Foreskin melanocyte (primary cell): ENCODE measurements at places on chromosomes 11 and 22.

DNA sequence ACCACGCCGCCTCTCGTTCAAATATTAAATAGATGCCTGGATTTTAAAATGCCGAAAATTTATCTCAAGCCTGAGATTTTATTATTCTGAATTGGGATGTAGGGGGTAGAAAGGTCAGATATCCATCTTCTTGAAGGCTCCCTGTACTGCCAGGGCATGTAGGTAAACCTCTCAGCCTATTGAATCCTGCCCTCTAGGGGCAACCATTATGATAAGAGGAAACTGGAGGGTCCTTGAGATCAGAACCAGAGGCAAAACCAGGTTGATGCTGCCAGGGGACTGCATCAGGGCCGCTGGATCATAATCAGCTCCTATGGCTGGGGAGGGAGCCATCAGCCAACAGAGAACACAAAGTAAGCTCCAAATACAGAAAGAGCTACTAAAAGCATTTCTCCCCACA, 92.4 kb downstream of the KCNC1 start:
- no peak for DNase-seq

- DNase-seq: no peak
These were observed 6.9 kb downstream of the SIPA1 start for GRCh38 chr11:65644837-65645236.

- no peak for DNase-seq
These were observed 6.9 kb downstream of the TST start for GRCh38 chr22:37012262-37012904.

GRCh38 chr11:120442031-120442430, 69.5 kb upstream of the GRIK4 start:
- no peak for DNase-seq

- DNase-seq: no peak
These were observed 59.5 kb upstream of the SEZ6L start for GRCh38 chr22:26109686-26110315.

DNA sequence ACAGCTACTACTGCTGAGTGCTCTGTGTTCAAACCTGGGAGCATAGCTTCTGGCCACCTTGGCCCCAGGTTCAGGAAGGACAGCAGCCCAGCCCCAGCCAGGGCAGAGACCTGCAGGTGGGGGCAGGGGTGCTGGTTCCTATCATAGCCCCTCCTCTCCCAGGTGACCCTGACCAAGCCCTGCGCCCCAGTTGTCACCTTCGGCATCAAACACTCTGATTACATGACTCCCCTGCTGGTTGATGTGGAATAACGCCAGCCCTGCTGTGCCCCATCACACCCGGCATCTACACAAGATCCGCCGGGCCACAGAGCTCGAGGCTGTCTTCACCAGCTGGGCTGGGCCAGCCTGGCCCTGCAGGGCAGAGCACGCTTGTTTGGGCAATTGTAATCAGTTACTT, 6.9 kb downstream of the SCGB1C1 start:
- no peak for DNase-seq

DNA sequence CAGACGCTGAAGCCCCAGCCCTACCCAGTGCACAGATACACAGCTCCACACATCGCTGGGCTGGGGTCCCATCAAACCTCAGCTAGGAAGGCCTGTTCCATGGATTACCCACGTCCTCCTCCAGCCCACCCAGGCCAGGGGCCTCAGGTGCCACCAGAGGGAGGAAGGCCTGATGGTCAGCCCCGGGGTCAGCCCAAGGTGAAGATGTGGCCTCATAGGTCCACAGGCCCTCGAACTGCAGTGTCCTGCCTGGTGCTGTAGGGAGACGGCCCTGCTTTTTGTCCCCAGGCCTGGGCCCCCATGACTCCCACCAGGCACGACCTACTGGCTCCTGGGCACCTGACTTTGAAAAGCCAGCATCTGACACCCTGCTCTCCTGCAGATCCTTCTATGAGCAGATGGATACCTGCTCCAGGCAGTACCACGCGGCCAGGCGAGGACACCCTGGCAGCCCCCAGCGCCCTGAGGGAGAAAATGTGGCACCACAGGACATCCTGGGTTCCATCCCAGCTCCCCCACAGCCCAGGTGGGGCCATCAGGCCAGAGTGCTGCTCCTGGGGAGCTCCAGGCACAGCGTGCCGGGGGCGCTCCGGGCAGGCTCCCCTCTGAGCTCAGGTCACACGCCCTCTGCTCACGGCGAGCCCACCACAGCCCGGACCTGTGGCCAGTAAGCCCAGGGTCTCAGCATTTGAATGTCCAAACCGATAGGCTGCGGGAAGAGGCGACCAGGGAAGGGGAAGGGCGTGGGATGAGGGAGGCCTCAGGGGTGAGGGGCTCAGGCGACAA, 15.8 kb upstream of the MOB2 start:
- no peak for DNase-seq

DNA sequence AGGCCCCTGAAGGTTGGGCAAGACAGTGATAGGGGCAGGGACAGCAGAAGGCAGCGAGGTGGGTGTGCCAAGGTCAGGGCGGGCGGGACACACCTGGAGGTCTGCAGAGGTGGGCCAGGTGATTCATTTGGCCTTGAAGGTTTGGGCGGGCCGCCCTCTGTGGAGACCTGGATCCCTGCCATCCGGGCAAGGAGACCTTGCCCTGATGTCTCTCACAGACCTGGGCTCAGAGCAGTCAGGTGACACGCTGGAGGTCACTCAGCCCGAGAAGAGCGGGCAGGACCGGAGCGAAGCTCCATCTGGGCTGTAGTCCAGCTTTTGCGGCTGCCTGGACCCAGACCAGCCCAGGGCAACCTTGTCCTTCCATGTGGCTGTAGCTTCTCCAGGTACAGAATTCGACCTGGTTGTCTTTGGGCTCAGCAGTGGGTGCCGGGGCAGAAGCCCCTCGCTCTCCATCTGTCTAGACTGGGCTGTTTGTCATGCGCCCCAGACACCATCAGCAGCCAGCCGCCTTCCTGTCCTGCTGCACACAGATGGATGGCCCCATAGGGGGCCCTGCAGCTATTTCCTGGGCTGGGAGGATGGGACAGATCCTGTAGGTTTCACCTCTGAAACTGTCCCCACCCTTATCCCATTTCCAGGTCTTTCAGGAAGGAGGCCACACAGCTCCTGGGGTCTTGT, 3.1 kb downstream of the MRGPRG start:
- no peak for DNase-seq

DNA sequence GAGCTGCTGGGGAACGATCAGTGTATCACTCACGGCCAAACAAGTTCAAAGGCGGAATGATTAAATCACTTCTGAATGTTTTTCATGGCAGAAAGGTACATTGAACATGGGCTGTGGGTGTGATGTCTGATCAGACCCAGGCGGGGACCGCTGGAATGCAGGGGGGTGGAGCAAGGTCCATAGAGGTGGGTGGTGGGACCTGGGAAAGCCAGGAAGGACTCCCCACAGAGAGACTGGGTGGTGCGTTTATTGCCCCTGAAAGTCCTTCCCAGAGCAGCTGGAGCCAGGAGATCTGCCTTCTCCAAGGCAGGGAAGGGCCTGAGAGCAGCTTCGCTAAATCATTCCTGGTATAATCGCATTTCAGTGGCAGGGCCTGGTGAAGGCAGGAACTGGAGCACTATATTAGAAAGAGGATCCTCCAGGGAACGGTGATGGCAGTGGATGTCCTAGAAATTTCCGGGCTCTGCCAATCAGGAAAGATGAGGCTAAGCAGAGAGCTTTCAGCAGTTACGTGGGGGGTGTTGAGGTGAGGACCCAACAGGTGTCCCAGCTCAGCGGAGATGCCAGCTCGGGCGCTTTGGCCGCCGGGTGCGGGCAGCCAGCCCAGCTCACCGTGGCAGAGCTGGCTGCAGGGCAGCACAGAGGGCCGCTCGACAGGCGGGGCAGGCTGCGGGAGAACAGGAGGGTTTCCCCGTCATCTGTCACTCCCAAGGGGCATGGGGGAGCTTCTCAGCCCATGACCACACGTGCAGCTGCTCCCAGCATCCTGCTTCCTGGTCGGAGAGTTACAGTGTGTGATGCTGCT, 271.7 kb downstream of the CTTN start:
- DNase-seq: no peak

DNA sequence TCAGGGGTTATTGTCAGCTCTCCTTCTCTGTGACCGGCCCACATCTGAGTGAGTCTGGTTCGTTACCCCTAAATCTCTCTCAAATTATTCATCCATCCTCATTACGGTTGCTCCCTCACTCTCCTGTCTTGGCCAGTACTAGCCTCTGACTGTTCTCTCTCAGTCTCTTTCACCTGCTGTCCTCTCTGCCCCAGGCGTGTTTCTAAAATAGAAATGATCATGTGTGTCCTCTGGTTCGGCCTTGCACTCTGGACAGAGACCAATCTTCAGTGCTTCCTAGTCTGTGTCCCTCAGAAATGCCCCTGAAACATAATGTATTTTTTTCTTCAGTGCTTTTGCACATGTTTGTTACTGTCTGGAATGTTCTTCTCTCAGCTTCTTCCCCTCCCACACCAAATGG, 4.9 kb downstream of the PSMD13 start:
- no peak for DNase-seq

DNA sequence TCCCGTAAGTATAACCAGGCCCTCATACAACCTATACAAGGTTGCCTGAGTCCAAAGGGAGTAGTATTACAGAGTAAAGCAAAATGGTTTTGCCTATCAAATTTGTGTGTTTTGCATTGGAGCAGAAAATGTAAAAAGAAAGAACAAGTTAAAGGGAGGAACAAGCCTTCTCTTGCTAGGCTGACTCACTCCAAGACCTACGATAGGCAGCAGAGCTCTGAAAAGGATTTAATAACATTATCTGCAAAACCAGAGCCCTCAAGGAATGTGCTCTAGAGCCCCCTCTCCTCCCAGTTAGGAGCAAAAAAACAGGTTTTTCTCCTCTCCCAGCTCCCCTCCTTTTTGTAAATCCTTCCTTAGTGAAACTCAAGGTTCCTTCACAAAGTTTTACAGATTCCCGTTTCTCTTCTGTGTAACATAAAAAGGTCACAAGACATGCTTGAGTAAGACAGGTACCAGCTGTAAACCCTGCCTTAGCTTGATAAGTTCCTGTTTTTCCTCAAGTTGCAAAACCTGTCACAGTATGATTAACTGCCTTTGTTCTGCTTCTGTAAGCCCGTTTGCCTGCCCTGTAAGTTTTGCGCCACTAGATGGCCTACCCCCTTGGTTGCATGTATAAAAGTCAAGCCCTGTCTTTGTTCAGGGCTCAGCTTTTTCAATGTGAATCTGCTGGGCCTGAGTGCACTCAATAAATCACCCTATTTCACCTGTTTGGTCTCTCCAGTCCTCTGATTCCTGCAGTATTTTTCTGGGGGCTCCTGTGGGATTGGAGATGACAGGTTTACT, 498.2 kb downstream of the KCNA4 start:
- no peak for DNase-seq

DNA sequence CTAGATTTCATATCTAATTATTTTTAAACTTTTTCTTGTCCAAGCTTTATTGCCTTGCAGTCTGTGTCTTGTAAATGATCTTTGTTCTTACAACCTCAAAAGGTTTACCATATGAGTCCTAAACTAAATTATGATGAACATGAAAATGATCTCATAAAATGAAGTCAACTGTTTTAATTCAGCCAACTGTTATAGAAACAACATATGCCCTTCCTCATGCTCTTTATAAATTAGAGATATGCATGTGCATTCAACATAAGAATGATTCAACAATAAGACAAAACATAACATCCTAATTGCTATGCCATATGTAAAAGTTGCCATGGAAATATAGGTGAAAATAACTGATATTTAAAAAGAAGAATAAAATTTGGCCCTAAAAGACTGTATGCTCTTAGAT, 774.4 kb downstream of the LUZP2 start:
- DNase-seq: no peak

DNA sequence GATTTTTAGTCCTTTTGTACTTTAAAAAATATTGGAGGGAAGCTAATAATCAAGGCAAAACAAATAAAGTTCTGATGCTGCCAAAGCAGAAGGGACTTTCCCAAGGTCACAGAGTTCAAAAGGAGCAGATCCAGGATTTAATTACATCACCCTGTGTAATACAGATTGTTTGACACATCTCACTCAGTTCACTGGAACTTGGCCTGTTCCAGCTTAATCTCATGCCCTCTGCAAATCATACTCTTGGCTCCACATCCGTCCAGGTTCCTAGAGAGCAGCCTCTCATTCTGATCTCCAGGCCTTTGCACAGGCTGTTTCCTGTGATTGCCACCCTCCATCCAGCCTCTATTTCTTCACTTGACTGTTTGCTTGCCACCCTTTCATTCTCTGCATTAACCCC, 151.7 kb downstream of the SPON1 start:
- no peak for DNase-seq

- DNase-seq: peak; percentile 5
These were observed 8.8 kb upstream of the MED17 start for GRCh38 chr11:93775289-93775688.

GRCh38 chr11:69703453-69703767, 412 bp downstream of the FGF19 start:
- DNase-seq: no peak
